ENCODE measurements at places on chromosomes 13 and 19.

DNA sequence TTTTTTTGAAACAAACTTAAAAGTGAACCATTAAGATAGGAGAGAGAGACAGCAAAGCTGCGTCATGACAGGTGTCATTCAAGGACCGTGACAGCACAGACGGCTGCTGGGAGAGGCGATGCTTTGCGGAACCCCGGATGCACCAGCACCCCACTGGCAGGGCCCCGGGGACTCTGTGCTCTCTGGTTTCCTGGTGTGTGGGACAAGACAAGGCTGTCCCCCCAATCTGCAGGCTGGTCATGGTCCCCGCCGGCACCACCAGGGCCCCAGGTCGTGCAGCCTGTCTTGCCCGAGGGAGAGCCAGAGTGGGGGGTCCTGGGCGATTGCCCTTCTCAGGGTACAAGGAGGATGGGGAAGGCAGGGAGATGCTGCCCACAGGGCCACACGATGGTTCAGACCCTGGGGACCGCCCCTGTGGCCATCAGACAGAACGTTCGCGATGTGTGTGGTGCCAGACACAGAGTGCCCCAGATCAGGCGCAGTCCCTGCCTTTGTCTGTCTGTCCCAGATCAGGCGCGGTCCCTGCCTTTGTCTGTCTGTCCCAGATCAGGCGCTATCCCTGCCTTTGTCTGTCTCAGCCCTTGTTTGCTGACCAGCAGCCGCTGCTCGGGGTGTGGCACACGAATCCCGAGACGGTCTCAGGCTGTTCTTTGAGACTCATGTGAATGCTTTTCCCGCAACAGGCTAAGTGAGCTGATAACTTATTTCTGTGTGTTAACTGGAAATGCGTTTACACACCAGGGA lies 36.1 kb downstream of the ADPRHL1 start:
- DNase-seq: no peak

GRCh38 chr13:83716121-83716520 lies 166.2 kb downstream of the SLITRK1 start:
- no peak for DNase-seq

- DNase-seq: no peak
Observed at GRCh38 chr13:42413484-42413815, 141.5 kb downstream of the AKAP11 start.

DNA sequence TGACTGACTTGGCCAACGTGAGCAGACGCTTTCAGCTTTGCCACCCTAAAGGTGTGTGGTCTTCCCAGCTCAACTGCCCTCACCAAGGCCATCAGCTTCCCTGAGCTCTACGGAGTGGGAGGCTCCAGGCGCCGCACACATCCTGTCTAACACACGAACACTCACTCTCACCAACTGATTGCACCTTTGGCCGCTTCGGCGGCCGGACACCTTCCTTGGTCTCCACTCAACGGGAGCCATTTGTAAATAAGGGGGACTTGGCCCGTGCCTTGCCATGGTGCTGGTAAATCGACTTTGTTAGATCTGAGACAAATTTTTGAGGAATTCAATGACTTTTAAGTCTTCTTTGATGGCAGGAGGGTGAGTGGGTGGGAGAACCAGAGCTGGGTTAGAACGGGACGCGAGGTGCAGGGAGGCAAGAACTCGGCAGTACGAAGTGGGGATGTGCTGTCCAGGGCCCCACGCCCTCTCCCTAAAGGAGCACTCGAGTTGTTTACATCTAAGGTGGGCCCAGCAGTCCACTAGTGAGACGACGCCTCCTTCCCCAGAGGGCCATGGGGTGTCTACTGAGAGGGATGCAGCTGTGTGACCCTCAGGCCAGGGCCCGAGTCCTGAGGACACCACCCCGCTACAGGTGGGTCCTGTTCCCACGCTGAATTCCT lies 4.4 kb downstream of the C13orf46 start:
- peak; percentile 43 for DNase-seq

- no peak for DNase-seq
Observed at GRCh38 chr13:107765724-107766401, 449.5 kb downstream of the LIG4 start.
